Hematopoietic multipotent progenitor cell treated with erythropoietin and hydrocortisone succinate and interleukin-3 and kit ligand, for 4 days (in vitro differentiated cells): ENCODE measurements at places on chromosomes 16 and 17.

DNA sequence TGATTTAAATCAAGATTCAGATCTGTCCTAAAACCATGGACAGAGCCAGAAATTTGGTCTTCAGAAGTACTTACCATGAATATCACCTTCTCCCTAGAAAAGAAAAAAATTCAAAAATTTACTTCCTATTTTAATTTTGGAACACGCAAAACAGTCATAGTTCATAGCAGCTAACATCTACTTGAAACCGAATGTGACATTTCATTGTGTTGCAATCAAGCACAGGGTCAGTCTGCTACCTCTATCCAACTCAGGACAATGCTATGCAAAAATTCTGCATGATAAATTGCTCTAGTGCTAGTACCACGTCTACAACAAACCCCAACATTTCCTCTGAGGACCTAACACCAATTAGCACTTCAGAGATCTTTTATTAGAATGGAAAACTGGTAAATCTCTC lies 7.7 kb downstream of the JPT1 start:
- DNase-seq, result no peak

DNA sequence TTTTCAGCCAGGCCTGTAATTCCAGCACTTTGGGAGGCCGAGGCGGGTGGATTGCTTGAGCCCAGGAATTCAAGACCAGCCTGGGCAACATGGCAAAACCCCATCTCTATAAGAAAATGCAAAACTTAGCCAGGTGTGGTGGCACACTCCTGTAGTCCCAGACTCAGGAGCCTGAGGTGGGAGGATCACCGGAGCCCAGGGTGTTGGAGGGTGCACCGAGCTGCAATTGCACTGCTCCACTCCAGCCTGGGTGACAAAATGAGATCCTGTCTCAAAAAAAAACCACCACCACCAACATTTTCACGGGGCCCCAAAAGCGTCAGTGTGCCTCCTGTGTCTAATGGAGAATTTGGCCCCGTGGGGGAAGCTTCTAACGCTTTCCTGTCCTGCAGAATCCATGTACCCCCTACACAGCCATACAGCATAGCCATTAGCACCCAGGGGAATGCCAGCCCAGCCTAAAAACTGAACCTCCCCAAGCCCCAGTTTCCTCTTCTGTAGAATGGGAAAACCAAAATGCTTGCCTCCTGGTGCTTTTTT lies 22.2 kb upstream of the MAP3K14 start:
- DNase-seq, result no peak

- DNase-seq, result peak; percentile 80
Observed at GRCh38 chr17:49880291-49881053, 32.6 kb upstream of the TAC4 start.

- DNase-seq, result peak; percentile 8
Observed at GRCh38 chr17:35315283-35315682, 58.1 kb downstream of the SLFN11 start.

GRCh38 chr17:45342871-45343526 lies 26.2 kb upstream of the MAP3K14 start:
- DNase-seq, result no peak
